ENCODE measurements at places on chromosomes 5 and 9. TPM values are rescaled to one million over a fixed set of nuclear protein-coding genes. Genes with fewer than 3 reads are reported as not detected.
A peak's percentile ranks its signal among the peaks of the same experiment; 100 is the strongest.

- H3K4me3 ChIP-seq = no peak overlapping the region
- H3K4me1 ChIP-seq = peaks cover 3% of the 10 kb centered on the region
- no peaks in the 10 kb centered on the region for H3K36me3 ChIP-seq
- no peak overlapping the region for H3K27ac ChIP-seq
These were observed 236.6 kb downstream of the DEPDC1B start for GRCh38 chr5:60463179-60463868.

DNA sequence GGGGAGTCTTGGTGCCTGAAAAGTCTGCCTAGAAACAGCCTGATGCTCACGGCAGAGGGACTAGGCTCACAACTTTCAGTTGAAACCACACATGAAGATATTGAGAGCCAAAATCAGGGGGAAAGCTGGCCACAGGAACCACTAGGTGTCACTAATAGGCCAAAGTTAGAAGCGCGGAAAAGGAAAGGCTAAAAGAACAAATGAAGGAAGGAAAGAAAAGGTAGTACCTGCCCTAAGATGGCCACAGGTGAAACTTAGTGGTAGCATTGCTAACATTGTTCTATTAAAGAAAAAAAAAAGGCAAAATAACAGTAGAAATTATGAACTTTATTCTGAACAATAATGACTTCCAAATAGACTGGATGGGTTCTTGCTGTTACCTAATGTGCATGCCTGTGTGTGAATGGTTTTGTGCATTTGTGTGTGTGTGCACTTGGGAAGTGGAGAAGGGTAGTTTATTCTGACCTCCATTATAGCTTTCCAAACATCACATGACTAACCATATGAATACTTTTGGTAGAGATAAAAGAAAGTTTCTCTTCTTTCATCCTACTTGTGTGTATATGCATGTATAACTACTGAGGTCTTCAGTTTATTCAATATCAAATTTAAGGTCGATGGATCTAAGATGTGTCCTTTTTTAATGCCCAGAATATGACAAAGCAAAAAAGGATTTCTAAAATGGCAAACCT is 2.1 kb upstream of the RFESD start:
- H3K27ac ChIP-seq = peak overlapping the region; percentile 36
- H3K4me1 ChIP-seq = peaks cover 14% of the 10 kb centered on the region
- no peaks in the 10 kb centered on the region for H3K36me3 ChIP-seq
- H3K27me3 ChIP-seq = no peaks in the 10 kb centered on the region

DNA sequence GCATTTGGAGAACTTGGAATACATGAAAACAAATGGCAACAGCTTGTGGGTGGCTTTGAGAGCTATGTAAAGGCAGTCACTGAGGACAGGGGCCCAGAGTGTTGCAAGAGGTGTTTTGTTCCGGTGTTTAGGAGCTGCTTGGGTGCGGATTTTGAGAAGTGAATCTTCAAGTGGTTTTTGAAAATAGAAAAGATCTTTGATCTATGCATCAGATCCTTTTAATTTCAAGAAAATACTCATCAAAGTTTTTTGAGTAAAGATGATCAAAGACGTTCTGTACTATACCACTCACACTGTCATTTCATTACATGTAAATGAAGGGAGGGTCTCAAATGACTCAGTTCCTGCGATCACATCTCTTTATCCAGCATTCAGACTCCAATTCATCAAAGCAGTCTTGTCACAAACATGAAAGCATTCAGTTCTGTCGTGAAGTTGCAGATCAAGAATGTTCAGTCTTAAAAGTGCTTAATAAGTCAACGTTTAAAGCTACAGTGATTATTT is 112.5 kb downstream of the WDR41 start:
- H3K27me3 ChIP-seq = no peaks in the 10 kb centered on the region
- H3K27ac ChIP-seq = no peak overlapping the region
- H3K36me3 ChIP-seq = no peaks in the 10 kb centered on the region
- DNase-seq = no peak
- no peak overlapping the region for H3K4me3 ChIP-seq

The SPATA31D4 gene
- total RNA-seq = not detected

Measured in thyroid gland (tissue), 4 donors.